ENCODE measurements at places on chromosomes 16 and 17.

GRCh38 chr17:58184308-58184985, 8.1 kb upstream of the EPX start:
- no peak for DNase-seq
- H3K4me3 ChIP-seq, result no peak overlapping the region
- H3K27me3 ChIP-seq, result peaks cover 6% of the 10 kb centered on the region
- H3K4me1 ChIP-seq, result peaks cover 15% of the 10 kb centered on the region

GRCh38 chr16:3971706-3972105, 91.2 kb upstream of the CREBBP start:
- H3K36me3 ChIP-seq, result peaks cover 1% of the 10 kb centered on the region
- H3K4me3 ChIP-seq, result no peak overlapping the region
- H3K27ac ChIP-seq, result no peak overlapping the region
- DNase-seq, result no peak
- no peaks in the 10 kb centered on the region for H3K4me1 ChIP-seq

DNA sequence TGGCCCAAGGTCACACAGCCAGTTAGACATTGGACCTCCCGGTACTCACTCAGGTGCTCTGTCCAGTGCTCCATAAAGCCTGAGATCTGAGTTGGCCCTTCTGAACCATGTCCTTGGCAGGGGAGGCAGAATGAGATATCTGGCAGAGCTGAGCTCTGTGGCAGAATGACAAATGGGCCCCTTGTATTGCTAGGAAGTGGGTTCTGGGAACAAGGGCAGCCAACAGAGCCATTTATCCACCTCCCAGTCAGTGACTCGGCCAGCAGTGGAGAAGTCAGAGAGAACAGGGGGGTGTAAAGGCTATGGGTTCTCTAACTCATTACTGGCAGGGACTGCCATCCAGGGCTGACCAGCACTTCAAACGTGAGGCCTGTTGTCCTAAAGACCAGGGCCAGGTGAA, 117.1 kb upstream of the NLRP1 start:
- H3K4me3 ChIP-seq, result no peak overlapping the region
- H3K36me3 ChIP-seq, result no peaks in the 10 kb centered on the region
- H3K27me3 ChIP-seq, result peaks cover 55% of the 10 kb centered on the region
- no peaks in the 10 kb centered on the region for H3K4me1 ChIP-seq
- DNase-seq, result no peak

GRCh38 chr16:23276821-23277220, 25.3 kb upstream of the SCNN1B start:
- H3K4me3 ChIP-seq, result no peak overlapping the region
- no peak overlapping the region for H3K27ac ChIP-seq
- peaks cover 9% of the 10 kb centered on the region for H3K36me3 ChIP-seq
- no peak for DNase-seq
- H3K4me1 ChIP-seq, result no peaks in the 10 kb centered on the region

DNA sequence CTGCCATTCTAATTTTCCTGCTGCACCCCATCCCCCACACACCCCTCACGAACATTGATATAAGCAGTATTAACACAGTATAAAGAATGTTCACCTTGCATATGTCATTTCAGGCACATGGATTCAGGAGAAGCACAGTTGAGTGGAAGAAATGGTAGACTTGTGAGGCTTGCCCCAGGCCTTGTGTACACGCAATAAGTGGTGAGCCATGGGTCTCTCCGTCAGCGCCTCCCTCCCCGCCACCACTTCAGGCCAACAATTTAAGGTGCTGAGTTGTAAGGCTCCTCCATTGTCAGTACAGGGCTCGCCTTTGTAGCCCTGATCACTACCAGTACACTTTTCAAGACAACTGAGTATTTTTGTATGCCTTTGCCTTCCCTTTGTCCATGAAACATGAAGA, 12.2 kb upstream of the CLEC18C start:
- H3K36me3 ChIP-seq, result peaks cover 15% of the 10 kb centered on the region
- H3K4me3 ChIP-seq, result no peak overlapping the region
- no peak for DNase-seq
- H3K27me3 ChIP-seq, result no peaks in the 10 kb centered on the region
- peaks cover 6% of the 10 kb centered on the region for H3K4me1 ChIP-seq
- H3K27ac ChIP-seq, result peak overlapping the region; percentile 5

DNA sequence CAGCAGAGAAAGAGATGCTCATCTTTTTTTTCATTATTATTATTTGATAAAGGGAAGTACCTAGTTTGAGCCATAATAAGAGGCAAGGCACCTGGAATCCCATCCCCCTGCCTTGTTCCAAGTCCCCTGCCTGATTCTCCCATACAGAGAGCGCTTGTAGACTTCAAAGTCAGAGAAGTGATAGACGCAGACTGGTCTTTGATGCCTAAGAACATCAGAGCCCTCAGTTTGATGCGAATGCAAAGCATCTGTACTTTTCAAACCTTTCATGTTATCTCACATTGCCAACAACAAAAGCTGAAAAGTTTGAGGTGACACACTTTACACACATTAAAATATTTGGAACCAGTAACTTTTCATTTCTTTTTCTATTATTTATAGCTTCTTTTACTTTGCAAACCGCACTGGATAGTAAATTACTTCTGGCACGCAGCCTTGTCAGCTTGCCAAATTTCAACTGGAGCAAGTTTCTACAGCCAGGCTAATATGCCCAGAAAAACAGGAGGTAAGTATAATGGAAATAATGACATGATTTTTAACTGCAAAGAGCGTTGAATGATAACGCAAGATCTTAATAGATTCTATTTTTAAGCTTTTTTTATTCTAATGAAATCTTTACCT, 5.9 kb upstream of the UTP6 start:
- no peaks in the 10 kb centered on the region for H3K36me3 ChIP-seq
- no peak overlapping the region for H3K27ac ChIP-seq
- DNase-seq, result no peak
- no peak overlapping the region for H3K4me3 ChIP-seq
- H3K27me3 ChIP-seq, result peaks cover 19% of the 10 kb centered on the region
- H3K4me1 ChIP-seq, result no peaks in the 10 kb centered on the region

DNA sequence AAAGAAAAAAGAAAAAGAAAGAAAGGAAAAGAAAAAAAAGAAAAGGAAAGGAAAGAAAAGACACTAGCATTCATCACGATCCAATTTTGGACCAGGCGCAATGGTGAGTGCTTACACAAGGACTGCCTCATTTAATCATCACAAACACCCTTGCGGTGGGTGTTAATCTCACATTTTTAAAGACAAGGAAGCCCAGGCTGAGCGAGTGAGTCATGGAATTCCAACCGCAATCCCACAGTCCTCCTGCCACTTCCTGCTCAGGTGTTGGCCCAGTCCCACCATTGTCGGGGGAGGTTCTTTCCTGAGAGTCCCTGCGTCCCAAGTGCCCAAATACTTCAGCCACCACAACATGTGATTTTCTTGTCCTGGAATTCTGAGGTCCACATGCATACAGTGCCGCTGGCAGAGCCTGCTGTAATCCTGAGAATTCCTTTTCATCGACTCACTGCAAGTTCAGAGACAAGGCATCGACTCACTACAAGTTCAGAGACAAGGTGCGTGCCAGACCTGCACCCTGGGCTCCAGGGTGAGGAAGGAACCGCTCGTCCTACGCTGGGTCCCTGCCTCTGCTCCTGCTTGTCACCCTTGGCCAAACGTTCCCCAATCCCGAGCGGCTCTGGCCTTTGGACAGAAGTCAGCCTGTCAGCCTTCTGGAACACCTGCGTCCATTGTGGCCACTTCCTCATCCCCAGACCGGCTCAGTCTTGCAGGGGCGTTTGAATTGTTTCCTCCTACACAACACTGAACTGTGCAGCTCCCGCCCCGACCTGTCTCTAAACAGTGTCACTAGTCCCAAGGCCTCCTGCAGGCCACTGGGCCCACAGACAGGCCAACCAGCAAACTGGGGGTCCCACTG, 5.8 kb downstream of the ZG16B start:
- H3K4me1 ChIP-seq, result peaks cover 4% of the 10 kb centered on the region
- DNase-seq, result no peak
- H3K27me3 ChIP-seq, result peaks cover 56% of the 10 kb centered on the region
- no peak overlapping the region for H3K4me3 ChIP-seq

GRCh38 chr17:73427198-73427597, 115.4 kb upstream of the CDC42EP4 start:
- H3K4me1 ChIP-seq, result peaks cover 5% of the 10 kb centered on the region
- H3K4me3 ChIP-seq, result no peak overlapping the region
- peaks cover 3% of the 10 kb centered on the region for H3K36me3 ChIP-seq
- DNase-seq, result no peak

- no peaks in the 10 kb centered on the region for H3K36me3 ChIP-seq
- peak overlapping the region; percentile 99 for H3K27ac ChIP-seq
- H3K27me3 ChIP-seq, result peaks cover 19% of the 10 kb centered on the region
- peak overlapping the region; percentile 91 for H3K4me3 ChIP-seq
- peaks cover 47% of the 10 kb centered on the region for H3K4me1 ChIP-seq
Observed at GRCh38 chr17:4738136-4739121, 1.2 kb upstream of the ZMYND15 start.

GRCh38 chr17:66126231-66126630, 65.7 kb downstream of the CEP112 start:
- DNase-seq, result no peak
- H3K36me3 ChIP-seq, result no peaks in the 10 kb centered on the region
- H3K27me3 ChIP-seq, result no peaks in the 10 kb centered on the region
- H3K4me3 ChIP-seq, result no peak overlapping the region
- H3K4me1 ChIP-seq, result no peaks in the 10 kb centered on the region
- H3K27ac ChIP-seq, result no peak overlapping the region

- no peak overlapping the region for H3K27ac ChIP-seq
- H3K27me3 ChIP-seq, result no peaks in the 10 kb centered on the region
- H3K36me3 ChIP-seq, result no peaks in the 10 kb centered on the region
Observed at GRCh38 chr16:31134625-31135534, 647 bp downstream of the PRSS8 start.

DNA sequence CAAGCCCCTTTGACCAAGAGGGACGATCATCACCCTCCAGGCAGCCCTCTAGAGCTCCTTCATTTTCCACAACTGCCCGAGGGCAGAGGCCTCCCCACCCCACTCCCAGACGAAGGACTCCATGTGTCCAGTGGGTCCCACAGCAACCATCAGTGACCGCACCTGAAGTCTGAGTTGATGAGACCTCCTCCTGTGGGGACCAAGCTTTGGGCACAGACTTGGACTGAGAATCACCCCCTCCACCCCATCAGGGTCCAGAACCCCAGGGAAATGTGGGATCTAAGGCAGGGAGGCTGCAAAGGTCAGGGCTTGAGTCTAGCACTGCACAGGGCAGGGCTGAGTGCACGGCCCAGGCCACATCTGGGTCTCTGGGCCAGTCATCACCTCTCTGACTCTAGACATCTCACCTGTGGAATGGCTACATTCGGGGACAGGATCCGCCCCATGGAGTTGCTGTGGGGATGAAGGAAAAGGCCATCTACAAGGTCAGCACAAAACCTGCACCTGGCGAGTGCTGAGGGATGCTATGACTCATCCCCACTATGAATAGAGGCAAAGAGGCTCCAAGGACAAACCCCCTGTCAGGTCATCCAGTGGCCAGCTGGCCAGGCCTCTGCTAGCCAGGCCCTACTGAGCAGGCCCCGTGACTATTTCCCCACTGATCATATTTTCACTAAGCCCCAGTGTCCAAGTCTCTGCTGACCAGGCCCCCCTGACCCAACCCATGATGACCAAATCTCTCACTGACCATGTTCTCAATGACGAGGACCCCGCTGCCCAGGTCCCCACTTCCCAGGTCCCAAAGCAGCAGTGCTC, 38.4 kb downstream of the TNFRSF13B start:
- no peaks in the 10 kb centered on the region for H3K36me3 ChIP-seq
- no peak overlapping the region for H3K4me3 ChIP-seq
- no peak overlapping the region for H3K27ac ChIP-seq
- no peaks in the 10 kb centered on the region for H3K27me3 ChIP-seq

DNA sequence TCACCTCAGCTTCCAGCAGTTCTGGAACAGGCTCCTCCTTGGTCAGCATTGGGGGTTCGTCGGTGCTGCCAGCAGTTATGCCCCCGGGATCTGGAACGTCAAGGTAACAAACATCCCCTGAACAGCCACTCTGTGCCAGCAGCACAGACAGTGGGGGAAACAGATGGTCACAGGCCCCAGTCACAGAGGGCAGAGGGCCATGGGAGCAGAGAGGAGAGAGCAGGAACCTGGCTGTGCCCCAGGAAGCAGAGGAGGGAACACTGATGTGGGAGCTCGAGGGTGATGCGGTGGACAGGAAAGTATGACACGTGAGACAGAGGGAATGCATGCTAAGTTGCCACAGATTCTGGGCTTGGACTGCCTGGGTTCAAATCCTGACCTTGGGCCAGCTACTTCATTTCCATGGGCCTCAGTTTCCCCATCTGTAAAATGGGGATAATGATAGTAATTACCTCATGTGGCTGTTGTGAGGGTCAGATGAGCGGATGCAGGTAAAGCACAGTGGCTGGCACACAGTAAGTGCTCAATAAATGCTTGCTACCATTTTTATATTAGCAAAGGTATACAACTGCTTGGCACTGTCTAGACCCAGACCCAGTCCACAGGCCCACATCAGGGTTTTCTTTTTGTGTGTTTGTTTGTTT, 4.9 kb downstream of the BCL7C start:
- H3K4me1 ChIP-seq, result peaks cover 30% of the 10 kb centered on the region
- H3K4me3 ChIP-seq, result no peak overlapping the region
- H3K36me3 ChIP-seq, result no peaks in the 10 kb centered on the region
- no peak overlapping the region for H3K27ac ChIP-seq

DNA sequence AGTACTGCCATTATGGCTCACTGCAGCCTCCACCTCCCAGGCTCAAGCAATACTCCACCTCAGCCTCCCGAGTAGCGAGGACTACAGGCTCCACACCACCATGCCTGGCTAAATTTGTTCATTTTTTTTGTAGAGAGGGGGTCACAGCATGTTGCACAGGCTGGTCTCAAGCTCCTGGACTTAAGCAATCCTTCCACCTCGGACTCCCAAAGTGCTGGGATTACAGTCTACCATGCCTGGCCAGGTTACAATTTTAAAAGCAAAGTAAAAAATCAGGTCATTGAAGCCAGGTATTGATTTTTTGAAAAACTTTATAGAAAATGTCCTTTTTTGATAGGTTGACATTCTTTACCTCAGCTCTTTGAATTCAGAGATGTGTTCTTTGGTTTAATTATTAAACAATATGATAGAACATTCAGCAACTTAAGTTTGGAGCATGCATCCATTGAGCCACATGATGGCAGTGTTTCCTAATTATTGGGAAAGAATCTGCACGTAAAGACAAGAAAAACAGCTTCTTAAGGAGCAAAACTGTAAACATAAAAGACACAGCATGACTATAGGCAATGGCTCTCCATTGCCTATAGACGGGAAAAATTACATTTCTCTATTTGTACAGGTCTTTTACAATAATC, 1.7 kb upstream of the SLC16A11 start:
- H3K27ac ChIP-seq, result peak overlapping the region; percentile 83
- no peaks in the 10 kb centered on the region for H3K36me3 ChIP-seq
- DNase-seq, result peak; percentile 63
- H3K4me3 ChIP-seq, result peak overlapping the region; percentile 86
- peaks cover 43% of the 10 kb centered on the region for H3K4me1 ChIP-seq
- H3K27me3 ChIP-seq, result no peaks in the 10 kb centered on the region

DNA sequence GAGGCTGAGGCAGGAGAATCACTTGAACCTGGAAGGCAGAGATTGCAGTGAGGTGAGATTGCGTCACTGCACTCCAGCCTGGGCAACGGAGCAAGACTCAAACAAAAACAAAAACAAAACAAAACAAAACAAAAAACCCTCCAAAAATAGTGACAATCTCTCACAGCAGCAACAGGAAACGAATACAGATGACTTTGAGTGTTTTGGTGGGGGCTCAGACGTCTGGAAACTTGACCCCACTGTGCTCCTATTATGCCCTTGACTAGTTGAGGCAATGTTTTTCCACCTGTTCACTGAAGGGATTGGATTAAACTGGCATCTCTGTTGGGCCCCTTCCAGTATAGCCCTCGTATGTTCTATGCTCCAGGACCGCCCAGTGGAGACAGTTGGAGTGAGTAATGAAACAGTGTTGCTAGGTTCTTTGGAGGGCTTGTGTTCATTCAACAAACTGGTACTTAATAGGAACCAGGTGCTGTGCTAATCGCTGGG, 167.0 kb downstream of the UTP18 start:
- H3K27ac ChIP-seq, result no peak overlapping the region
- peaks cover 5% of the 10 kb centered on the region for H3K36me3 ChIP-seq
- H3K27me3 ChIP-seq, result peaks cover 8% of the 10 kb centered on the region
- no peak overlapping the region for H3K4me3 ChIP-seq
- DNase-seq, result no peak

Data from naive B cell (primary cell).